Stimulated activated CD8-positive, alpha-beta memory T cell treated with anti-CD3 and anti-CD28 coated beads, Interleukin-4, amount 100 ng/mL, for 4 hours (primary cell): ENCODE measurements at places on chromosomes 4 and X.

- no peak for DNase-seq
Measured at GRCh38 chr4:37473807-37474206, 212.4 kb downstream of the RELL1 start.

DNA sequence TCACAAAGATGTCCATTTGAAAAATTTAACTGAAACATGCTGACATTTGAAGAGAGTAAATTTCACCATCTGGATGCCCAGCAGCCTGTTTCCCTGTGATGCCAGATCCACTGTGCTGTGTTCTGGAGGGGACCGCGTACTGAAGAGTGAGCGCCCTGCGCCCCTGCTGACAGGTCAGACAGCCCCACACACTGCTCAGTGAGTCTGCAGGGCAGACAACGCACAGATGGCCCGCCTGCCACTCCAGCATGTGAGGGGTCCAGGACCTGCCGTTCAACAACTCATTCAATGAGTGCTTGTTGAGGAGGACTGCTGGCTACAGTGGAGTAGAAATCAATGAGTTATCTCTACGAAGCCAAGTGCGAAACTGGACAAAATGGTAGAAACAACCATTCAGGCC, 49.2 kb downstream of the FGFRL1 start:
- DNase-seq = no peak

- no peak for DNase-seq
Measured at GRCh38 chr4:3765271-3766035, 732 bp upstream of the ADRA2C start.

- no peak for DNase-seq
Measured at GRCh38 chrX:129689796-129690195, 35.0 kb upstream of the APLN start.

DNA sequence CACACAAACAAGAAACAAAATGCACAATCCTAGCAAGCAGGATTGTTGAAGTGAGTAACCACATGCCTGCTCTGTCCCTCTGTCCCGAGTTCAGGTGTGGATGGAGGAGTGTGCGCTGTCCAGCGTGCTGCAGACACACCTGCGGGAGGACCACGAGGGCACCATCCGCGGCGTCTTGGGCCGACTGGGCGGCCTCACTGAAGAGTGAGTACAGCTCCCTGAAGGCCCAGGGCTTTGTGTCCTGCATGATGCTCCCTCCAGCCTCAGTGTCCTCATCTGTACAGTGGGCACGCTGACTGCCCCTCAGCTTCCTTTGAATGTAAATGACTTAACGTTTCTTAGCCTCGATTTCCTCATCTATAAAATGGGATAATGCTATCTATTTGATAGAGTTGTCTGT, 82.5 kb downstream of the EVC start:
- no peak for DNase-seq

- no peak for DNase-seq
Measured at GRCh38 chrX:154030266-154030665, 10.6 kb upstream of the IRAK1 start.

- no peak for DNase-seq
Measured at GRCh38 chr4:9592010-9592409, 147.8 kb downstream of the DEFB131A start.

- DNase-seq = no peak
Measured at GRCh38 chr4:17920681-17921080, 100.9 kb downstream of the LCORL start.

GRCh38 chr4:74206088-74206825, 48.3 kb downstream of the MTHFD2L start:
- DNase-seq = no peak

- DNase-seq = no peak
Measured at GRCh38 chr4:3226467-3226866, 22.5 kb upstream of the MSANTD1 start.
